Central memory CD8-positive, alpha-beta T cell (primary cell): ENCODE measurements at places on chromosomes 3 and 15.

GRCh38 chr15:52518487-52519371 lies 10.0 kb downstream of the MYO5A start:
- DNase-seq: no peak
- no peak overlapping the region for H3K4me3 ChIP-seq
- peaks cover 1% of the 10 kb centered on the region for H3K36me3 ChIP-seq
- H3K4me1 ChIP-seq: peaks cover 35% of the 10 kb centered on the region

DNA sequence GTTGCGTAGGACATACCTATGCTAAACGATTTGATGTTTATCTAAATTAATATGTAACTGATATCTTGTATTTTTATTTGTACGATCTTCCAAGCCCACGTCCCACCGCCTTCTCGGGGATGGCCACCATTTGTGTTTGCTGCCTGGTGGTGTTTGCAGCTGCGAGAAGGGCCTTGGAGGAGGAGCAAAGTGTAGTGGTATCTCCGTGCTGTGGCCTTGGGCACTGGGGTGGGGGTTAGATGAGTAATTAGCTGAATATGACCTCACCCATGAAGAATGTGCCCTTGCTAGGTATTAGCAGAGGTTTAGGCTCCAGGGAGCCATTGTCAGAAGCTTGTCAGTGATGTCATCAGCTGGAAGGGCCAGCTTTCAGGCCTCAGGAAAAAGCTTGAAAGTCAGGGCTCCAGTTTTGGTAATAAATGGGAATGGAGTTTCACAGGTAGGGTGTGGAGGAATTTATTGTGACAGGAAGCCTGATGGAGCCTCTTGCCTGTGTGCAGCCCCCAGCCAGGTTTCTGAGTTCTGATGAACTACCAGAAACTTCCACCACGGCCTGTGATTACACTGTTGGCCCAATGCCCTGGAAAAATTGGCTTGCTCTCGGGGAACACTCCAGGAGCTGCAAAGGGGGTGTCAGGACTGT lies 41.0 kb downstream of the FLNB start:
- no peak for DNase-seq
- H3K4me1 ChIP-seq: peaks cover 7% of the 10 kb centered on the region
- H3K27ac ChIP-seq: no peak overlapping the region
- H3K4me3 ChIP-seq: no peak overlapping the region
- no peaks in the 10 kb centered on the region for H3K36me3 ChIP-seq

DNA sequence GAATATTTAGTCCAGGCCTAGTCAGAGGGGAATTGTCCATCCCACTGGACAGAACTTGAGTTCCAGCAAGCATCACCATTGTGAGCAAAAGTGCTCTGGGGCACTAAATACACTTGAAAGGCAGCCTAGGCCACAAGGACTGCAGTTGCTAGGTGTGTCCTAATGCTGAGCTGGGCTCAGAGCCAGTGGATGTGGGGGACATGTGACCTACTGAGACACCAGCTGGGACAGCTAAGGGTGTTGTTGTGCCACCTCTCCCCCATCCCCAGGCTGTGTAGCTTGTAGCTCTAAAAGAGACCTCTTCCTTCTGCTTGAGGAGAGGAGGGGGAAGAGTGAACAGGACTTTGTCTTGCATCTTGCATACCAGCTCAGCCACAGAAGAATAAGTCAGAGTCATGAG lies 120.9 kb downstream of the DTWD1 start:
- peaks cover 10% of the 10 kb centered on the region for H3K27me3 ChIP-seq
- H3K27ac ChIP-seq: no peak overlapping the region
- H3K4me3 ChIP-seq: no peak overlapping the region
- no peaks in the 10 kb centered on the region for H3K36me3 ChIP-seq
- H3K4me1 ChIP-seq: no peaks in the 10 kb centered on the region

GRCh38 chr3:50162034-50162883 lies 7.1 kb downstream of the SEMA3F start:
- H3K36me3 ChIP-seq: peaks cover 3% of the 10 kb centered on the region
- H3K4me3 ChIP-seq: no peak overlapping the region
- no peaks in the 10 kb centered on the region for H3K4me1 ChIP-seq
- DNase-seq: no peak
- H3K27me3 ChIP-seq: peaks cover 8% of the 10 kb centered on the region
- no peak overlapping the region for H3K27ac ChIP-seq

DNA sequence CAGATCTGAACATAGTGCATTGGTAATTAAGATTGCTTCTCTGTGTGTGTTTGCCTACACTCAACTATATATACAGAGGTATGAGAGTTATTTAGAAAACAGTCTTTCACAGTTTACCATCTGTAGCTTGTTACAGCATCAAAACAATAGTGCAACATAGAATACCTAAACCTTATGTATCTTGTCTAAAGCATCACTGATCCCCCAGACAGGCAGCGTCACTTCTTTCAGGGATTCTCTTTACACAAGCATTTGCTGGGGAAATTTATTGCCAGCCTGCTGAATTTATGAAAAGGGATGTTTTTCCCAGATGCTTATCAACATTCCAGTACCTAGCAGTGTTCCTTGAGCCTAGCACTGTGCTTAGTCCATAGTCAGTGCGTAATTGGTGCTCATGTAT lies 195.8 kb upstream of the COL8A1 start:
- H3K27me3 ChIP-seq: no peaks in the 10 kb centered on the region
- H3K36me3 ChIP-seq: peaks cover 2% of the 10 kb centered on the region
- H3K4me3 ChIP-seq: no peak overlapping the region

DNA sequence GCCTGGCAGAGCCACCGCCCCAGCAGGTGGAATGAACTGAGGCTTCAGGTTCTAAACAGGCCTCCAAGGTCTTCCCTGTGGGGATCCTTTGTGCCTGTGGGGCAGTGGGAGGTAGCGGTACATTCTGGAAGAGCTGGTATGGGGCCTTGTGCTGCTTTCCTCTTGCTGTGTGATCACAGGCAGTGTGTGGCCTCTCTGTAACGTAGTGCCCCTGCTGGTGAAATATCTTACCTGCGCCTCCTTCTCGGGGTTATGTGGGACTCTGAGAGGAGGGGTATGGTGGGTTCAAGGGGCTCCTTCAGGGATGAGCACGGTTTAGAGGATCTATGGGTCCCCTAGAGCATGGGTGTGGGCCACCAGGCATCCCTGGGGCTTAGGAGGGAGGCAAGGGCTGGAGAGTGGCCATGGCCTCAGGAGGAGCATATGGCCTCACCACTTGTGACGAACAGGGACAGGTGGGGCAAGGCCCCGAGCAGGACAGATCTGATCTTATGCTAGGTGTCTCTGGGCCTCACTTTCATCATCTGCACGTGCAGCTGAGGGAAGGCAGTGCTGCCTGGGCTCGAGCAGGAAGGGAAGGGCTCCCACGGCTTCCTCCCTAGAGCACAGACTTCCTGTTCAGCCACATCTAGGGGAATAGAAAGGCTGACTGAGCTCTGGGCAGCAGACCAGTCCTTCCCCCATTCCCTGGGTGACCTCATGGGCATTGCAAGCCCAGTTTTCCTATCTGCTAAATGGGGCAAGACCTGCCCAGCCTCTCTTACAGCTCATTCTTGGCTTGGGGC lies 1.9 kb upstream of the ALS2CL start:
- H3K27me3 ChIP-seq: no peaks in the 10 kb centered on the region
- peak overlapping the region; percentile 54 for H3K27ac ChIP-seq
- peak overlapping the region; percentile 70 for H3K4me3 ChIP-seq
- H3K36me3 ChIP-seq: no peaks in the 10 kb centered on the region

- no peak overlapping the region for H3K4me3 ChIP-seq
- no peak overlapping the region for H3K27ac ChIP-seq
- DNase-seq: no peak
- peaks cover 2% of the 10 kb centered on the region for H3K36me3 ChIP-seq
- peaks cover 17% of the 10 kb centered on the region for H3K27me3 ChIP-seq
Measured at GRCh38 chr3:184679056-184679816, 32.6 kb downstream of the MAGEF1 start.

GRCh38 chr3:22392859-22393258 lies 641.8 kb upstream of the ZNF385D start:
- DNase-seq: no peak
- no peaks in the 10 kb centered on the region for H3K4me1 ChIP-seq
- no peaks in the 10 kb centered on the region for H3K27me3 ChIP-seq
- H3K4me3 ChIP-seq: no peak overlapping the region
- H3K36me3 ChIP-seq: no peaks in the 10 kb centered on the region

DNA sequence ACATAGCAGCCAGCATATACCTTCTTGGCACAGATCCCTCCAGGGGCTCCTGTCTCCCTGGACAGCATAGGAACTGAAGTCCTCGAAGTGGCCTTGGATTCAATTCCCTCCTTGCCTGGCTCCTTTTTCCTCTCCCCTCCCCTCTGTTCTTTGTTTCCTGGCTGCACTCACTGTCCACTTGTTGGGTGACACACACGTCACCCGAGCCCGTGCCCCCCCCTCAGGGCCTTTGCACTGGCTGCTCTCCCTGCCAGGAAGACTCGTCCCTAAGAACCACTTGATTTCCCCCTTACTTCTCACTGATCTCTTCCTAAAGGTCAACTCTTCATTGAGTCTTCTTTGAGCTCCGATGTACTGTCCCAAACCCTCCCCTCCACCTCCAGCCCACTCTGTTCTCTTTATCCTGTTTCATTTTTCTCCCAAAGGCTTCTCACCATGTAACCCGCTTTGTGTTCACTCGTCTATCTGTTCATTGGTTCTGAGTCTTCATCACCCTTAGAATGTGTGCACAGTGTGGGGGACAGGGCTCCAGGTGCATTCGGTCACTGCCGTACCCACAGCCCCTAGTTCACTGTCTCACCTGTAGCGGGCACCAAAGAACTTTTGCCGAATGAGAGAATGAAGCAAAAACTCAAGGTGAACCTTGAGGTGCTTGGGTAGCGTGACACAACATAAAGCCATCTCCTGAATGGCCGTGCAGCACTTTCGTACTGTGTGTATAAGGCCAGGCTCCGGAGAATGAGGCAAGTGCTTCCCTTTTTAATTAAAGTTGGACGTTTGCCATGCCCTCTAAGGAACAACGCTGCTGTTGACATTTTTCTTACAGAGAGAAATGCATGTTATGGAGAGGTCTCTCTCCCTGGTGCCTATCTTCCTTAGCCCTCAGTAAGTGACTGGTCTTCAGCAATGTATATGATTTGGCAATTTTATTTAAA lies 74.0 kb downstream of the CHRNA7 start:
- H3K4me3 ChIP-seq: no peak overlapping the region
- H3K36me3 ChIP-seq: no peaks in the 10 kb centered on the region
- H3K4me1 ChIP-seq: no peaks in the 10 kb centered on the region
- DNase-seq: no peak

- H3K4me1 ChIP-seq: no peaks in the 10 kb centered on the region
- no peak overlapping the region for H3K4me3 ChIP-seq
- H3K36me3 ChIP-seq: no peaks in the 10 kb centered on the region
Measured at GRCh38 chr15:81723701-81724100, 322.1 kb downstream of the MEX3B start.
